ENCODE measurements at places on chromosomes 4 and X.

GRCh38 chr4:142322996-142323395, 523.1 kb downstream of the INPP4B start:
- no peak for DNase-seq

- DNase-seq, result no peak
Observed at GRCh38 chr4:10164877-10165283, 48.3 kb upstream of the WDR1 start.

DNA sequence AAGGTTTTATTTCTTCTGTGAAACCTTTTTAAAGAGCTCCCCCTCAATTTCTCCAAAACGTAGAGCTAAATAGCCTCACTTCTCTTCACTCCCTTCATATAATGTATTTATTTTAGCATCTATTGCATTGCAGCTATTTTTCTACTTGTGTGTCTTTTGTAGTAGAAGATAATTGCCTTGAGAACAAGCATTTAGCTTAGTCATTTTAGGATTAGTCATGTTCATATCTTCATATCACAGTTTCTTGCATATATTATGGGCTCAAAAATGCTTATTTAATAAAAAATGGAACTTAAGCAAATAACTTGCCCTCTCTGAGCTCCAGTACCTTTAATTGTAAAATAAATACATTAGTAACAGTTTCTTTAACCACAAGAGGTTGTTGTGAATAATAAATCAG, 72.1 kb upstream of the SPANXC start:
- no peak for DNase-seq

- no peak for DNase-seq
Observed at GRCh38 chr4:185108669-185109068, 34.4 kb upstream of the SLC25A4 start.

- no peak for DNase-seq
Observed at GRCh38 chr4:7444731-7445130, 10.0 kb upstream of the PSAPL1 start.

GRCh38 chrX:131745942-131746489, 202.1 kb downstream of the OR13H1 start:
- DNase-seq, result no peak
